Mesothelial cell of epicardium (in vitro differentiated cells): ENCODE measurements at places on chromosomes 6 and 20. TPM values are rescaled to one million over a fixed set of nuclear protein-coding genes. Genes with fewer than 3 reads are reported as not detected.

GRCh38 chr6:5673019-5673790, 333.5 kb downstream of the NRN1 start:
- DNase-seq, result no peak
- no peak overlapping the region for H3K27ac ChIP-seq
- no peak overlapping the region for H3K4me3 ChIP-seq

DNA sequence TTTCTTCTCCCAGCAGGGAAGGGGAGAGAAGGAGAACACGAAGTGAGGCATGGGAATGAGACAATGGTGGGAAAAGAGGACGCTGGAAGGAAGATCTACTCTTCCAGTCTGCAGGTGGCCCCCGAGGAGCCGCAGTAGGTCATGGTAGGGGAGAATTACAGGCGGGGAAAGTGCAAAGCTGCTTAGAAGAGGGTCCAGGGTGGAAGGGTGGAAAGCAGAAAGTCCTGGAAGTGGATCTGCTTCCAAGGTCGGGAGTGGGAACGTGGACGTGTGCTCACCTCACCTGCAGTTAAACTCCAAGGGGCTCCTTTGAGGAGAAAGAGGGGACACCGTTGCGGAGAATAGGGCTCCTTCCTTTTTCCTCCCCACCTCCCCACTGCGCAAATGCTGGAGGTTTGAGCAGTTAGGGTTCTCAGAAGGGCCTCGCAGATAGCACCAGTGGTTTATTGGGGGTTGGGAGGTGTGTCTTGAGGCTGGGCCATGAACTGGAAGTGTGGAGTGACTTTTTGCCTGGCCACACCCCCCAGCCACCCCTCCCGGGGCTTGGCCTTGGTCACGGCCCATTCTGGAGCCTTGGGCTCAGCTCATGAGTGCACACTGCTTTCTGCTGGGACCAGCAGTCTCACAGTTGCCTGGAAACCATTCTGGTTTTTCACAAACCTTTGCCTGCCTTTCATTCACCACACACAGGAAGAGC, 100.4 kb upstream of the MLN start:
- peaks cover 38% of the 10 kb centered on the region for H3K27me3 ChIP-seq
- no peak for DNase-seq
- peaks cover 12% of the 10 kb centered on the region for H3K4me1 ChIP-seq
- H3K36me3 ChIP-seq, result no peaks in the 10 kb centered on the region

DNA sequence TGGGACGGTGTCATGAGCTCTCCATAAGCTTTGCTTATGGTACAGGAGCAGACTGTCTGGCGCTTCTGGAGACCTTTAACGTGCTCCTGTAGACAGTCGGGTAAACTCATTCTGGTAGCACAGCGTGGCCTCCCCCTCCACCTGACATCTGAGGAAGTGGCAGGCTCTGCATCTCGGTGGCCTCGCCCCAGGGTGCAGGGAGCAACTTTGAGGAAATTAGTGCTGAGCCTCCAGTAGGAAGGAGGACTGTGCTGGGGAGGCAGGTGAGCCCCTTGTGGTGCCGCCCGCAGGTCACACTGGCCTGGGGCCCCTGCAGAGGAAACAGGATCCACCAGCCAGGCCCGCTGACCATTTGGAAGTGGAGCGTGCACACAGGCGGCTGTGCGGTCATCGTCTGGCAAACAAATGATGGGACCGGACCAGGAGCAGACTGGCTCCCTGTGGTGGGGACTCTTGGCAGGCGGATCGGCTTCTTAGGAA, 57.9 kb downstream of the SYNJ2 start:
- no peak for DNase-seq
- peak overlapping the region; percentile 88 for H3K27ac ChIP-seq
- H3K4me1 ChIP-seq, result peaks cover 57% of the 10 kb centered on the region
- peaks cover 21% of the 10 kb centered on the region for H3K36me3 ChIP-seq
- H3K4me3 ChIP-seq, result no peak overlapping the region
- no peaks in the 10 kb centered on the region for H3K27me3 ChIP-seq

DNA sequence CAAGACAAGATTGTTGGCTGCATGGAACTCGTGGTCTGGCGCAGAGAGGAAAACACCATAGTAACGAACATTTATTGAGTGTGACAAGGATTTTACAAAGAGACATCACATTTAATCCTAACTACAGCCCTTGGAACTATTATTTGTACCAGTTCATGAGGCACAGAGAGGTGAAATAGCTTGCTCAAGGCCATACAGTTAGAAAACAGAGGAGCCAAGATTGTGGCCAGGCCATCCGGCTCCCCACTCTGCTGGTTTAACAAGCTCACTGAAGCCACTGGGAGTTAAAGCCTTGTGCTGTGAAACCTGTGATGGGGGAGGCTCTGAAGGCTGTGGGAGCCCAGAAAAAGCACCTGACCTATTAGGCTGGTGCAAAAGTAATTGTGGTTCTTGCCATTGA, 74.9 kb upstream of the ZNFX1 start:
- no peak overlapping the region for H3K4me3 ChIP-seq
- H3K36me3 ChIP-seq, result no peaks in the 10 kb centered on the region
- H3K27ac ChIP-seq, result no peak overlapping the region
- H3K4me1 ChIP-seq, result peaks cover 2% of the 10 kb centered on the region
- H3K27me3 ChIP-seq, result peaks cover 26% of the 10 kb centered on the region

DNA sequence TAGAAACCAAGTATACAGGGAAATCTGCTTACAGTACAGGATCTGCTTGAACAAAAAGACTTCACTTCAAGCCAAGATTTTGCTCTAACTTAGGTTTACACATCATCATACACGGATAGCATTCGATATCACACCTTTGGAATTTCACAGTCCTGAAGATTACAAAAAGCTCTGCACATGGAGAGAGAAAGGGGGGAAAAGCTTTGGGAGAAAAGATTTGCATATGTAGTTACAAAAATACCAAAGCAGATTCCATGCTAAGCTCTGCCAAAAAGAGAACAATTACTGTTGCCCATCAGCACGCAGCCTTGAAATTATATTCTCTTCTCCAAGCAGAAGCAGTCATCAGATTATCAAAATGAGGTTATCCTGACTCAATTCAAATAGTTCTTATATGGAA, 62.0 kb downstream of the HIVEP2 start:
- peaks cover 48% of the 10 kb centered on the region for H3K4me1 ChIP-seq
- no peaks in the 10 kb centered on the region for H3K36me3 ChIP-seq
- H3K4me3 ChIP-seq, result no peak overlapping the region
- H3K27ac ChIP-seq, result no peak overlapping the region

- H3K4me1 ChIP-seq, result no peaks in the 10 kb centered on the region
- peaks cover 23% of the 10 kb centered on the region for H3K27me3 ChIP-seq
- no peak overlapping the region for H3K27ac ChIP-seq
- no peak for DNase-seq
- H3K4me3 ChIP-seq, result no peak overlapping the region
Measured at GRCh38 chr20:41892031-41892430, 273.9 kb upstream of the CHD6 start.

GRCh38 chr6:117359581-117359980, 66.2 kb downstream of the ROS1 start:
- H3K4me3 ChIP-seq, result no peak overlapping the region
- H3K27me3 ChIP-seq, result peaks cover 11% of the 10 kb centered on the region
- no peak overlapping the region for H3K27ac ChIP-seq
- no peaks in the 10 kb centered on the region for H3K4me1 ChIP-seq

- no peak overlapping the region for H3K4me3 ChIP-seq
- DNase-seq, result no peak
- peaks cover 50% of the 10 kb centered on the region for H3K4me1 ChIP-seq
- H3K27me3 ChIP-seq, result peaks cover 66% of the 10 kb centered on the region
- H3K27ac ChIP-seq, result no peak overlapping the region
Measured at GRCh38 chr6:10393544-10394225, 21.2 kb downstream of the TFAP2A start.

DNA sequence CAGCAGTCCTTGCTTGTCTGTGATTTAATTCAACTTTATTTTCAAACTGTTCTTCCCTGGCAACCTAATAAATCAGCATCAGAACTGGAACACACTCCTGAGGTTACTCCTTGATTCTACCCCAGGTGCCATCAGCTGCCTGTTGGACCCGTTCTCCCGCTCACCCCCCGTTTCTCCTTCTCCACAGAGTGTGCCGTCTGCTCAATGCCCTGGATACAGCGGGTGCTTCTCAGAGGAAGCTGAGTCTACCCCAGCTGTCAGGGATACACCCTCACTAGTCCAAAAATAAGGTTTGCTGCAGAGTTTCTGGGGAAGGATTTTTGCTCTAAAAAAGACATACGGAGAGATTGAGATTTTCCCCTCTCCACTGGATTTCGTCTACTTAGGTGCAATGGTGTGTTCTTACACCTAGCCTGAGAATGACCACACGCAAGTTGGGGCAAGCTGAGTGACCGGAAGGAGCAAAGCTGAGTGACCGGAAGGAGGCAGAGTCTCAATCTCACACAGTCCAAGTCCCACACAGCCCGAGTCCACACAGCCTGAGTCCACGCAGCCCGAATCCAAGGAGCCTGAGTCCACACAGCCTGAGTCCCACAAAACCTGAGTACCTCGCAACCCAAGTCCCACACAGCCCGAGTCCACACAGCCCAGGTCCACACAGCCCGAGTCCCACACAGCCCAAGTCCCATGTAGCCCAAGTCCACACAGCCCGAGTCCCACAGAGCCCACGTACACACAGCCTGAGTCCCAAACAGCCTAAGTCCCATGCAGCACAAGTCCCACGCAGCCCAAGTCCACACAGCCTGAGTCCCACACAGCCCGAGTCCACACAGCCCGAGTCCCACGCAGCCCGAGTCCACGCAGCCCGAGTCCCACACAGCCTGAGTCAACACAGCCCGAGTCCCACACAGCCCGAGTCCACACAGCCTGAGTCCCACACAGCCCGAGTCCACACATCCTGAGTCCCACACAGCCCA, 58.6 kb upstream of the DACT2 start:
- H3K36me3 ChIP-seq, result no peaks in the 10 kb centered on the region
- H3K4me1 ChIP-seq, result peaks cover 10% of the 10 kb centered on the region
- peaks cover 3% of the 10 kb centered on the region for H3K27me3 ChIP-seq
- H3K27ac ChIP-seq, result peak overlapping the region; percentile 45

DNA sequence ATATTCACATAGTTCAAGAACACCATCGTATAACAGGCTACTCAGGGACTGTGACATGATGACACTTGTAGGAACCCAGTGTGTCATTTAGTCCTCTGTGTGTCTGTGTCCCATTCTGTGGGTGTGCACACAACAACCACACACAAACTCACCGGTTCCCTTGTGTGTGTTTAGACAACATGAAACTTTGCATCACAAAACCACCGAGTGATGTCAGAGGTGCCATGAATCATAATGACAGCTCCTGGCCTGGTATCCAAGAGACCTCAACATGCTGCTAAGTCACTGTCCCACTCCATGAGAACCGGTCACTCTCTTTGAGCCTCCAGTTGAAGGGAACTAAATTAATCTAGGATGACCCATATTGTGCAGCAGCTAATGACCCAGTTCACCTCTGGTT, 421.3 kb downstream of the PREX1 start:
- no peak for DNase-seq
- no peaks in the 10 kb centered on the region for H3K4me1 ChIP-seq
- no peak overlapping the region for H3K27ac ChIP-seq
- H3K4me3 ChIP-seq, result no peak overlapping the region
- peaks cover 2% of the 10 kb centered on the region for H3K27me3 ChIP-seq
- no peaks in the 10 kb centered on the region for H3K36me3 ChIP-seq

- H3K27me3 ChIP-seq, result no peaks in the 10 kb centered on the region
- DNase-seq, result no peak
- H3K36me3 ChIP-seq, result peaks cover 28% of the 10 kb centered on the region
- no peaks in the 10 kb centered on the region for H3K4me1 ChIP-seq
- H3K27ac ChIP-seq, result no peak overlapping the region
Measured at GRCh38 chr20:38548356-38549083, 32.5 kb upstream of the ADIG start.

PDE10A gene
- total RNA-seq, result 12.8 to 14.3 TPM (median 13.0 TPM) in 3 replicates

PDE7B gene
- total RNA-seq, result 15.9 to 18.2 TPM (median 16.5 TPM) in 3 replicates

SLC35F1 gene
- total RNA-seq, result 0.64 to 0.79 TPM (median 0.78 TPM) in 3 replicates

SNAP25 gene
- total RNA-seq, result 4.8 to 5.2 TPM (median 5.0 TPM) in 3 replicates

PRL gene
- total RNA-seq, result 0.23 TPM in 1 of 3 replicates, not detected in the others

SCAND1 gene
- 59.2 to 65.9 TPM (median 61.3 TPM) in 3 replicates for total RNA-seq
